ENCODE measurements at places on chromosomes 4 and X.

DNA sequence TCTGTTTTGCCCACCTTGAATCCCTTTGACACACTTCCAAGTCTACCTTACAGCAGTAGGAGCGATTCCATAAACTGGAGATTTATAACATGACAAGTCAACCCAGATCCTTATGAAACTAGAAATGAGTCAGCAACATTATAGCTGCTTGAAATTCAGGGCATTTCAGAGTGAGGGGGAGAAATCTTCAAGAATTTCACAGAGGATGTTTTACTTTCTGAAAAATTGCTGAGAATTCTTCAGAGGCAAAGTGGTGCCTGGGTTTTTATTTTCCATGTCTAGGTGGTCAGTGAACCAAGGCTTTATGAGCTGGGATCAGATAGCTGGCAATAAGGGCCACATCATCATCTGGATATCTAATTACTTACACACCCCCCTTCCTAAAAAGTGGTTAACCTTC is 119.8 kb downstream of the PPARGC1A start:
- DNase-seq: no peak

GRCh38 chrX:32448945-32449344 is 762.4 kb downstream of the DMD start:
- no peak for DNase-seq

DNA sequence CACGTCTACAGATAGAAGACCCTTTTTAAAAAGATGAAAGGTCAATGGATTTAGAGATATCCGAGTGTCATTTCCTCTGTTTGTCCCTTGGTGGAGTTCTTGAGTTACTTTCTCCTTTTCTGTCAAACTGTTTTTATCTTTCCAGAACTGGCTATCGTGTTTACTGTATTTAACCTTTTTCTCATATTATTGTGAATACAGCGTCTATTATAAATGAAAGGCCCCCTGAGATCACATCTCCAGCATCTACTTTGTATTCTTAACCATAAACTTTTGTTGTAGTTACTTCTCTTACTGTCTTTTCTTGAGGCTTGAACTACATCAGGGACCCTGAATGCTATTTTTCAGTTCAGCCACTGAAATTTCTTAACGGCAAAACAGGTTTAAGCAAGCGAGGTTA is 4.0 kb upstream of the PCDH7 start:
- DNase-seq: no peak

- no peak for DNase-seq
Observed at GRCh38 chr4:33616121-33616520, 2628.2 kb downstream of the ARAP2 start.

GRCh38 chr4:40280586-40280985 is 54.5 kb upstream of the CHRNA9 start:
- no peak for DNase-seq
